Hepatocyte (in vitro differentiated cells): ENCODE measurements at places on chromosomes 1 and 21. TPM values are rescaled to one million over a fixed set of nuclear protein-coding genes. Genes with fewer than 3 reads are reported as not detected.

GRCh38 chr1:246971090-246971721 lies 36.7 kb downstream of the ZNF695 start:
- H3K4me1 ChIP-seq: no peaks in the 10 kb centered on the region
- DNase-seq: peak; percentile 63
- H3K27ac ChIP-seq: no peak overlapping the region
- no peak overlapping the region for H3K4me3 ChIP-seq
- no peaks in the 10 kb centered on the region for H3K27me3 ChIP-seq
- H3K36me3 ChIP-seq: no peaks in the 10 kb centered on the region

GRCh38 chr1:19344372-19344810 lies 32.3 kb downstream of the SLC66A1 start:
- no peak overlapping the region for H3K27ac ChIP-seq
- DNase-seq: peak; percentile 66
- H3K36me3 ChIP-seq: no peaks in the 10 kb centered on the region
- H3K27me3 ChIP-seq: no peaks in the 10 kb centered on the region
- no peak overlapping the region for H3K4me3 ChIP-seq

DNA sequence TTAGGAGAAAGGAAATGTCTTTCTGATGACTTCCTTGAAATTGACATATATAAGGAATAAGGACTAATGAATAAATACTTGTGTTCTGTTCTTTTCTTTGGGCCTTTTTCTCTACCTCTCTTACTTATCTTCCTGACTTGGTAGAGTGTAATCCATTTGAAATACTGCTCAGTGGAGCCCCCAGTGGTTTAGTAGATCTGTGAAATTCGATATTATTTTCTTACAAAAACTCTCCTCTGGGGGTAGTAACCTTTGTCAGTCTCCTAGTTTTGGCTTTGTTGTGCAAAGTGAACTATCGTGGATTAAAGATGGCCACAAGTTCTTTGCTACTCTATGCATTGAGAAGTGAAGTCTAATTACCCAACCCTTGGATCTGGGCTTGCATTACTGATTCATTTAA lies 48.8 kb downstream of the DUSP10 start:
- H3K4me1 ChIP-seq: no peaks in the 10 kb centered on the region
- no peaks in the 10 kb centered on the region for H3K27me3 ChIP-seq
- no peak overlapping the region for H3K27ac ChIP-seq
- H3K36me3 ChIP-seq: no peaks in the 10 kb centered on the region

Gene SDE2
- 24.2 and 27.3 TPM in 2 replicates for total RNA-seq

Gene CLCNKB
- total RNA-seq: 0.47 and 1.0 TPM in 2 replicates
